ENCODE measurements at places on chromosomes 4 and X. TPM values are rescaled to one million over a fixed set of nuclear protein-coding genes. Genes with fewer than 3 reads are reported as not detected.

DNA sequence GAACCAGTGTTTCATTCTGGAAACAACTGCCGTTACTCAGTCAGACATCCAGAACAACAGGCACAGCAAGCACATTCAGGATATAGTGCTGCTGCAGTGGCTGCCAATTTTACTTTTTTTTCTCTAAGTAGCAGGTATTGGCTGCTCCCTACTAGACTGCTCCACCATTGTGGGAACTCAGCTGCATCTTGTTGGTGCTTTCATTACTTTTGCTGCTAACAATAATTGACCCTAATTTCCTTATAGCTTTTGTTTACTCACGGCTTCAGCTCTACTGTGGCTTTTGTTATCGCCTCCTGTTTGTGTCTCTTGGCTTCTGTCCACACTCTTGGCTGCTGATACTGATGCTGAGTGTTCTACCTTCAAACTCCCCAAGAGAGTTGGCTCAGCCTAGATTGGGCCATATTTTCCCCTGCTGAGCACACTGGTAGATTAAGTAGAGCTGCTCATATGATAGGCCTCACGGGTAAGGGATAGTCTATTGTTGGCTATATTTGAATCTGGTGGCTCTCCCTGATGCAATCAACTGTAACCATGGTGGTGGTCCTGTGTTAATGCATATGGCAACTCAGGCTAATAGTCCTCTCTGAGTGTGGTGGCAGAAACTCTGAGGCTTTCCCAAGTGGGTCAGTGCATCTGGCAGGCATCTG, 44.5 kb upstream of the IL2 start:
- H3K4me3 ChIP-seq: no peak overlapping the region
- H3K27me3 ChIP-seq: no peaks in the 10 kb centered on the region
- no peak for DNase-seq
- H3K27ac ChIP-seq: no peak overlapping the region

DNA sequence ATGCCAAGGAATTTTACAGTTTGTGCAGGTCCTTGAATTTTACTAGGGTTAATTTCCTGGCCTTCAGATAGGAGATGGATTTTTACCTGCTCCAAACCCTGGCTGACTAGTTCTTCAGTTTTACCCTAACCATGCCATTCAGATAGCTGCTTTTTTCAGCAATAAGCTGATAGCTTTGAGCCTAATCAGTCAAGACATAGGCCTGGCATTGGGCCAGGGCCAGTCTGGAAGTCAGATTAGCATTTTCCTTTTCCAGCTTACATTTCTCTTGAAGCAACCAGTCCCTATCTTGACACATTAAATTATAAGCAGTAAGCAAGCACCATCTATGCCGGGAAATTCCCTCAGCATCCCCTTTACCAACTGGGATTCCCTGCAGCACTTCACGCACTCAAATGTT, 177.1 kb downstream of the ADGRA3 start:
- DNase-seq: no peak
- H3K27ac ChIP-seq: no peak overlapping the region
- H3K4me3 ChIP-seq: no peak overlapping the region
- H3K36me3 ChIP-seq: no peaks in the 10 kb centered on the region

LRAT gene
- total RNA-seq: not detected

HPGD gene
- total RNA-seq: 190 TPM

PLAC8 gene
- total RNA-seq: 0.51 TPM

All from uterus (tissue), 4 donors.